ENCODE measurements at places on chromosomes 2 and 18.

GRCh38 chr2:233470011-233470687, 96.4 kb downstream of the USP40 start:
- DNase-seq = no peak

- no peak for DNase-seq
Observed at GRCh38 chr2:101893681-101894381, 97.9 kb upstream of the IL1R2 start.

GRCh38 chr2:50602636-50603327, 429.1 kb downstream of the NRXN1 start:
- no peak for DNase-seq

- no peak for DNase-seq
Observed at GRCh38 chr2:182444170-182444569, 17.3 kb upstream of the PDE1A start.

GRCh38 chr2:45844796-45845457, 193.5 kb downstream of the PRKCE start:
- DNase-seq = no peak

DNA sequence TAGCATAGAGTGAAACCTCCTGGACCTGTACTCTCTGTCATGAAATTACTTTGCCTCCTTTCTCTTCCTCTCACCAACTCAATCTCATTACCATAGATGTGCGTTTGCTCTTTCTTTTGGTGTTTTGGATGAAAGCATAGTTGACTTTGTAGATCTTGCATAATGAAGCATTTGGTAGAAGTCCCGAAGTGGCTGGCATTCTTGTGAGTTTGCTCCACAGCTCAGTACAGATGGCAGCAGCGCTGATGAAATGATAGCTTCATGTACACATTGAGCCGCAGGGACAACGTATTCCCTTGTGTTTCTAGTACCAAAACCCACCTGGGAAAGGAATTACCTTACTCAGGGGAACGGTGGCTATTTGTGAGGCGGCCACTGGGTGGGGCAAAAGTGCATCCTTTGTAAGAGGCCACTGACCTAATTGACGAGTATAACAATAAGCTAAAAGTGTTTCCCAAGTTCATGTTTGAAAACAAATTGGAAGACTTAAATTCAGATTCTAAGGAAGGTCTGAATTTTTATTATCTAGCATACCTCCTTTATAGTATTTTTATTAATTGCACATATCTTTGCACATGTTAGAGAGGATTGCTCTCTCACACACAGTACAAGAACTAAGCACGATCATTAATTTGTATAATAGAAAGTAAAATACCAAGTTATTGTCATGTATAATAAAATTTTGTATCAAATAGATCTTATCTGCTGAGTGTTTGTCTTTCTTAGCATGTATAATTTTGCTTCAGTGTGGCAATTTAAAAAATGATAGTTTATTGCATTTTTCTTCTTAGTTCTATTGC, 25.4 kb upstream of the CDH7 start:
- no peak for DNase-seq

DNA sequence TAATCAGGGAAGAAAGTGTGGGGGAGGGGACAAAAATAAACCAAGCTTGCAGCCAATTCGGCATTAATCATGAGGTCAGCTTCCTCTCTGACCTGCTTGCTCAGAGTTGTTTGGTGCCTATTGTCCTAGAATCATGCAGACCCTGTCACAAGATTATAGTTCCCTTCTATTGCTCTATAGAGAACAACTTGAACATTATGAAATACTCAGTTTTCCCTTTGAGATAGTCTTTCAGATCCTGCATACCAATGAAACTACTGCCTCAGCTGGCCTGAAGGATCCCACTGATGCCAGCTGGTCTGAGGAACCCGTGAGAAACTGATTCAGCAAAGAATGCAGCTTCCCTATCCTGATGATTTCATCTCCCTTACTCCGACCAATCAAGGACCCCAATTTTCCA, 955 bp upstream of the BBS5 start:
- no peak for DNase-seq

DNA sequence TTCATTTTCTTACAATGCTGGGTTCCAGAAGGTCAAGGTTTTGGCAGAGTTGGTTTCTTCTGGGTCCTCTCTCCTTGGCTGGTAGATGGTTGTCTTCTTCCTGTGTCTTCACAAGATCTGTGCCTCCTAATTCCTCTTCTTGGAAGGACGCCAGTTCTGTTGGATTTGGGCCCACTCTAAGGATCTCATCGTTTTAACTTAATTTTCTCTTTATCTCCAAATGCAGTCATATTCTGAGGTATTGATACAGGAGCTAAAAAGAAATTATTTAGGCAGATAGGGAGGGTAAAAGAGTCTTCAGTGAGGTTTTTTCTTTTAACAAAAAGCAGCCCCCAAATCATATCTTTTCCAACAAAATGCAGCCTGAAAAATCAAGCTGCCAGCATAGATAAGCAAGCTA, 998.4 kb downstream of the SOCS6 start:
- DNase-seq = no peak

Data from CD4-positive, alpha-beta T cell treated with Interleukin-15 for 4 hours (primary cell).